ENCODE measurements at places on chromosomes 2 and 18.
A peak's percentile ranks its signal among the peaks of the same experiment; 100 is the strongest.

GRCh38 chr2:69716555-69717120, 25.3 kb upstream of the ANXA4 start:
- DNase-seq: no peak

DNA sequence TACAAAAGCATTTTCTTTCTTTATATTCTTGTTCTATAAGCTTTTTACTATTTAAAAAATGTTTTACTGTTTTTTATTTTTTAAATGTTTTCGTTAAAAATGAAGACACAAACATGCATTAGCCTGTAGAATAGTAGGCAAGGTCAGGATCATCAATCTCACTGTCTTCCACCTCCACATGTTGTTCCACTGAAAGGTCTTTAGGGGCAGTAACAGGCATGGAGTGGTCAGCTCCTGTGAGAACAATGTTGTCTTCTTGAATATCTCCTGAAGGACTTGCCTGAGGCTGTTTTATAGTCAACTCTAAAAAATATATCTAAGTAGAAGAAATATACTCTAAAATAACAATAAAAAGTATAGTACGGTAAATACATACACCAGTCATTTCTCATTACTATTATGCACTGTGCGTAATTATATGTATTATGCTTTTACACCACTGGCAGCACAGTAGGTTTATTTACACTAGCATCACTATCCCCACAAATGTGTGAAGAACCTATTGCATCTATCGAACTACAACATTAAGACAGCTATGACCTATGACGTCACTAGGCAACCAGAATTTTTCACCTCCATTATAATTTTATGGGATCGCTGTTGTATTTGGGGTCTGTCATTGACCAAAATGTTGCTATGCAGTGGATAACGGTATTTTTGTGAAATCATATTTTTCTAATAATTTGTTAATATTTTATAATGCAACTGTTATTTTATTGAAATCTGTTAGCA, 764.3 kb downstream of the METTL4 start:
- no peak for DNase-seq

- DNase-seq: no peak
These were observed 515.8 kb downstream of the IRS1 start for GRCh38 chr2:226283796-226284195.

- DNase-seq: no peak
These were observed 72.7 kb downstream of the CAB39 start for GRCh38 chr2:230785346-230785745.

GRCh38 chr2:3066831-3067230, 310.8 kb downstream of the EIPR1 start:
- no peak for DNase-seq

DNA sequence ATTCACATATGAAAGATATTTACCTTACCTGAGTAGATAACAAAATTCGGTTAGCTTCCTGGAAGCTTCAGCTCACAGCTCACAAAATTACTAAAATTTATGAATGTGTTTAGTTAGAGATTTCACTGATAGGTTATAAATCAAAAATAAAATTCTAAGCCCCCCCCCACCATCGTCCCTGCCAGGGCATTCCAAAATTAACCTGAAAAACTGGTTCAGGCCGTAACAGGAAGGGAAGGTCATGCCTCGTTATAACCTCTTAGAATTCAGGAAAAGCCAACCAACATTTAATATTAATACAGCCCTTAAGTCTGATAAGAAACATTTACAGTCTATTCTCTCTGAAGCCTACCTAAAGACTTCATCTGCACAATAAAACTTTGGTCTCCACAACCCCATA, 48.9 kb downstream of the COX7A2L start:
- no peak for DNase-seq

- DNase-seq: no peak
These were observed 721 bp downstream of the MCEE start for GRCh38 chr2:71129114-71129901.

- no peak for DNase-seq
These were observed 52.9 kb upstream of the NCOA1 start for GRCh38 chr2:24438106-24438505.

DNA sequence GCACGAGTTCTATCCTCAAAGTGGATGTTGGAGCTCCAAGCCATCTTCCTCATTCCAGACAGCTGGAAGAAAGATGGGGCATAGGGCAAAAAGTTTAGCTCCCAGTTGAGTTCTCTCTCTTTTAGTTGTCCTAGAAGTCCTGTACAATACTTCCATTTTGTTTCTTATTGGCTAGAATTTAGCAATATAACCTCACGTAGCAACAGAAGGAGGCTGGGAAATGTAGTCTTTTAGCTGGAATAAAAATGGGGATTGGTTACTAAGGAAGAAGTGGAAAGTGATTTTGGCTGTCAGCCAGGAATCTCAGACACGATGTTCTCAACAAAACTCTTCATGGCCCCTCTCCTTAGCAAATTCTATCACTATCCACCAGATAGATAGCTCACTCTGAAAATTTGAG, 79.9 kb downstream of the PLCL1 start:
- DNase-seq: no peak

- DNase-seq: peak; percentile 27
These were observed 4.2 kb downstream of the UGT1A1 start for GRCh38 chr2:233764264-233764663.

DNA sequence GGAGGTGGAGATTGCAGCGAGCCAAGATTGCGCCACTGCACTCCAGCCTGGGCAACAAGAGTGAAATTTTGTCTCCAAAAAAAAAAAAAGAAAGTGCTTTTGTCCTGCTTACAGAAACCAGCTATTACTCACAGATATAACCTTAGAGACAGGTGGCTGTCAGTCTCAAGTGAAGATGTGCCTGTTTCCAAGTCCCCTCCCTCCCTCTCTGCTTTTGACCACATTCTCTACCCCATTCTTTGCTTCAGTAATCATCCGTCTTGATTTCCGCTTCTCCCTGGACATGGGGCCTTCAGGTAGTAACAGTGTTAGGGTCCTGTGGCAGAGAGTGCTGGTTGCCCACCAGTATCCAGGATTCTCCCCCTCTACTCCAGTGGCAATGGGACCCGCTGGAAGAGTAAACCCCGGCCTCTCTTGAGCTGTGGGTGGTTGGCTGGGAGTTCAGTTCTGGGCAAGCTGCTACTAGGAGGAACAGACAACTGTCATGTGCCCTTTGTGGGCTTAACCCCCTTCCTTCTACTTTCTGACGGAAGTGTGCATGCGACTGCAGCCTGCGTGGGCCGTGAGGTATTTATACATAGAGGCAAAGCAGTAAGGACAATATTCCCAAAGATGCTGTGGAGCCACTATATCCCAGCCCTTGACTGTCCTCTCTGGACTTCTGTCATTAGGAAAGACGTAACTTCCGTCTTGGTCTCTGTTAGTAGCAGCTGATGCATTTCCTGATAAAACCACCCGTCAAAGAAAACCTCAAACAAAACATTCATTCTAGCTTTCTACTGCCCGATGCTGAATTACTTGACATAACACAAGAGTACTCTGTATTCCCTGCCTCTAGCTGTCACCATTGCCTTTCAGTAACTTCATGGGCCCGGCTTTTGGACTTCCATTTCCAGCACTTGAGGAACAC, 17.8 kb downstream of the PDCL3 start:
- peak; percentile 23 for DNase-seq

- DNase-seq: peak; percentile 9
These were observed 16.1 kb upstream of the ANKRD53 start for GRCh38 chr2:70962211-70962884.

DNA sequence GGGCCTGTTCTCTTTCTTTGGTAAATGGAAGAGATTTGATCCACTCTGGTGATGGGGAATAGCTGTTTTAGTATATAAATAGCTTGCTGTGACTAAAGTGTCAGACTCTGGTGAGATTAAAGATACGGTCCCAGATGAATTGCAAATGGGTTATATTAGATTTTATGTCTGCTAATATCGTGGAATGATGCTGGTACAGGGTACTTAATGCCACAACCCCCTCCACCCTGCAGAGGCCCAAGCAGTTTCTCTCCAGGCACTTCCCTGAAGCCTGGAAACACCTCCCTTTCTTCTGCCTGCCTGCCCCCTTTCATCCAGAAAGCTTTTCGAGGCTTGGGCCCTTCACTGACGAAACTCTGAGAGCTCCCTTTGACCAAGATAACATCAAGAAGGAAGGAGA, 21.4 kb upstream of the RFX8 start:
- DNase-seq: no peak

DNA sequence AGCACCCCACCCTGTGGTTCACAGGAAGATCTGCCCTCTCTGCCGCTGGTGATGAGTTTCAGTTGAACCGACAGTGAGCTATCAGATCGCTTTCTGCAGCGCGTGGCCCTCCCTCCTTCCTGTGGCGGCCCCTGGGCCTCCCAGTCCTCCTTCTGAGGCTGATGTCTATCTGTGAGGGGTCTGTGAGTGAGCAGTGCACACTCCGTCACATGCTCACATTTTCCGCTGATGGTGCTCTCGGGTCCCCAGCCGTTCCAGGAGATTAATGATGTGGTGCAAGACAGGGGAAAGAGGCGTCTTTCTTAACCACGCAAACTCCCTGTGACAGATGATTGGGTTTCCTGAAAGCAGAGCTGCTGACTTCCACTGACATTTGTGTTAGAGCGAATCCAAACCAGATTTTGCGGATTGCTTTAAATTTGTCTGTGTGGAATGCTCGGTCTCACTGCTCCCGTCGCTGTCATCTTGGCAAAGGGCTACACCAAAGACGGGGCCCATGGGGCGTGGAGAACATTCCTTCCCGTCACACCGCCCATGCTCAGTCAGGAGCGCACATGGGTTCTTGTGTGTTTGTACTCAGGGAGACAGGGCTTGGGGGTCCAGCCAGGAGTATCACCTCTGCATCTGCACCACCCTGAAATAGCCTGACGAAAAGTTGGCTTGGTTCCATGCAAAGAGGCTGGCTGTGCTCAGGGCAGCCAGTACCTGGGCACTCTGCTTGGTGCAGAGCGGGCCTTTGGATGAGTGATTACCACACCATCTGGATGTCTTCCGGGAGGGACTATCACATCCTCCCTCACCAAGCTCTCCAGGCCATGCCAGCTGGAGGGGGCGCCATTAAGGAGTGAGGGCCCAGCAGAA, 154.7 kb upstream of the HS6ST1 start:
- peak; percentile 38 for DNase-seq

GRCh38 chr2:196409376-196409775, 230.1 kb upstream of the CCDC150 start:
- DNase-seq: no peak

- DNase-seq: no peak
These were observed 833.1 kb upstream of the CRIM1 start for GRCh38 chr2:35522450-35522849.

DNA sequence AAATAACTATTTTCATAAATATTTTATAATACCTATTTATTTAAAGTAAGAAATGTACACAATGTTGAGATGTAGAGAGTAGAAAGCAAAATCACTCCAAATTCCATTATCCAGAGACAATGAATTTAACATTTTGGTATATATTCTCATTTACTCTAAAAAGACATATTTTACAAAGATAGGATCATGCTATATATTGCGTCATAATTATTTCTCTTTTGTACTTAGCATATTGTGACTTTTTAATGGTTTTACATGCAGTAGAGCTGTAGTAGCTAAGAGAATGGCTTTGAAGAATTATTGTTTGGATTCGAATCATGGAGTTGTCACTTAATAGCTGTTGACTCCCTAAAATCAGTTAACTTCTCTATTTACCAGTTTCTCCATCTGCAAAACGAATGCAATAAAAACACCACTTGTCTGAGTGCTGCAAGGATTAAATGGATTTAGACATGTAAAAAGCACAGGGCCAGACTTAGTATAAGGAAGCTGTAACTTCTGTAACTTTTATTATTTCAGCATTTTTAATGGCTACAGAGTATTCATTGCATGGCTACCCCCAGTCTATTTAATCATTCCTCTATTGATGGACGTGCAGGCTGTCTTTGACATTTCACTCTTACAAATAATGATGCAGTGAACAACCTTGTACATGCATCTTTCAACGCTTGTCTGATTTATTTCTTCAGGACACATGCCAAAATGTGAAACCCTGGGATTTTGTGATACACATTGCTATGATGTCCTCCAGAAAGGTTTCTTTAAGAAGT, 33.2 kb downstream of the KCNS3 start:
- no peak for DNase-seq

DNA sequence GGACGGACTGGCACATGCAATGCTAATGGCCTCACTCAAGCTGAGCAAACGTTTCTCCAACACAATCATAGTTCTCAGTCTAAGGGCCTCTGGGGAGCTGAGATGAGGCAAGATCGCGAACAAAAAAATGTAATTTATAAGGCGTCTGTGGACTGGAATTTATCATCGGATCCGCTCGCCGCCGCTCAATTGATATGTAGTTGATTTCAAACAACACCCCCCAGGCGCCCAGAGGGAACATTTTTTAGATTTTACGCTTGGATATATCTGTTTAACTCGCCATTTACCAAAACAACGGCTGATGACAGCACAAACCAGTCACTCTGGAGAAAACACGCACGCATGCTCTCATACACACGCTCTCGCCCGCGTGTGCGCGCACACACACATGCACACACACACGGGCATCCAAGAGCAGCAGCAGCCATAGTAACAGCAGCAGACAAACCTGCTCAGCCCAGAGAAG, 335.8 kb downstream of the SMAD2 start:
- DNase-seq: no peak

DNA sequence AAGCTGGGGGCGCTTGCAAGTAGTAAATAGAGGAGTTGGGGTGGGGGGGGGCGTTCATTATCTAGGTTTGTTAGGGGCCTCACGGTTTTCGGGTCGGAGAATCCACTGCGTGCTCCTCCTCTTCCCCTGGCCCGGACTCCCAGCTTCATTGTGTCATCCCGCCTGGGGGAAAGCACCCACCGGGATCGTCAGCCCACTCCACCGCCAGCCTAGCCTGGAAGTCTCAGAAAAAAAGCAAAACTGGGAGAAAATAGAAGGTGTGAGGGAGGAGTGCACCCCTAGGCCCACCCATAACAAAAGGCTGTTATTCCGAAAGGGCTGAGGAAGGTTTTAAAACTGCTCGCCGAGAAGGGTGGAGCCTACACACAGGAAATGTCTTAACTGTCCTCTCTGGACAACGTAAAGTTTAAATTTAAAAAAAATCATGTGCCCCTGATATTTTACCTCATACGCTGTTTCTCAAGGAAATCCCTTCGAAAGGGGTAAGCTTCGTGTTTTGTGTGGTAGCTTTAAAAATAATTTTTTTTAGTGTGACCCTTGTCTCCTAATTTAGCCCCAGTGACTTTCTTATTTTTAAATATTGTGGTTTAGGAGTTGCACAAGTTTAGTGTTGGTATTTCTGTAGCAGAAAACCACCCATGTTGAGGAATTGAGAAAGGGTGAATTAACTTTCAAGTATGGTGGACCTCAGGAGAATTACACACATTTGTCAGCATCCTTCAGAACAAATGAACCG, 104.2 kb downstream of the SPTBN1 start:
- peak; percentile 66 for DNase-seq

- DNase-seq: peak; percentile 14
These were observed 162.0 kb downstream of the RTP5 start for GRCh38 chr2:242031481-242032019.

GRCh38 chr2:20384953-20385352, 34.3 kb upstream of the PUM2 start:
- peak; percentile 44 for DNase-seq

- no peak for DNase-seq
These were observed 135.3 kb downstream of the AKAIN1 start for GRCh38 chr18:5061785-5062184.

- DNase-seq: no peak
These were observed 67.4 kb downstream of the BIN1 start for GRCh38 chr2:127039387-127040031.

GRCh38 chr2:36849265-36849664, 117.1 kb downstream of the STRN start:
- DNase-seq: no peak

GRCh38 chr2:40700231-40700954, 248.5 kb upstream of the SLC8A1 start:
- DNase-seq: no peak

- DNase-seq: no peak
These were observed 12.5 kb downstream of the SDC1 start for GRCh38 chr2:20212459-20212870.
